Activated CD8-positive, alpha-beta memory T cell treated with anti-CD3 and anti-CD28 coated beads, Interleukin-2, amount 10 ng/mL, durations not matched to agents 7 days and 5 days (primary cell): ENCODE measurements at places on chromosomes 6 and 20. TPM values are rescaled to one million over a fixed set of nuclear protein-coding genes. Genes with fewer than 3 reads are reported as not detected.

DNA sequence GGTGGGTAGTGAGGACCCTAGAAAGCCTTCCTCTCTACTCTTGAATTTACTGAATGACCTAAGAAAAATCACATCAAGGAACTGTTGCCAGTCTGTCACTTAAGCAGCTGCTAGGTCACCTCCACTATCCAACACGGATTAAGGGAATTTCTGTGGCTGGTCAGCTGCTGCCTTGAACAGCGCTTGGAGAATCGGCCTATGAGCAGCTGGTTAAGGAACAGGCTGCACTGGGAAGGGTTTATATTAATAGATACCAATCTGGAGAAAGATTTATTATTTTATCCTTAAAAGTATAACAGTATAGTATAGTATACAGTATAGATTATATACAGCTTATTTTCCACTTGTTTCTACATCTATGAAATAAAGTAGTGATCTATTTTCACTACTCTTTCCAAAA is 6.5 kb downstream of the PTPRK start:
- DNase-seq, result no peak

DNA sequence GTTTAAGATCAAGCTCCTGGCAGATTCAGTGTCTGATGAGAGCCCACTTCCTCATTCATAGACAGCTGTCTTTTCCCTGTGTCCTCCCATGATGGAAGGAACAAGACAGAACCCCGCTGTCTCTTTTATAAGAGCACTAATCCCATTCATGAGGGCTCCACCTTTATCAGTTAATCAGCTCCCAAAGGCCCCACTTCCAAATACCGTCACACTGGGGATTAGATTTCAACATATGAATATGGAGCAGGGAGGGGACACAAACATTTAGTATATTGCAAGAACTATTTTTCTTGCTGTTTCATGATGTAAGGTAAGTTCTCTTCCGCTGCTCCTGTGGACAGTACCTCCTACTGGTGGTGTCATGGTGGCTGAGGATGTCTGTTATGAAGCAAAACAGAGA is 158.3 kb upstream of the IRAK1BP1 start:
- DNase-seq, result no peak

GRCh38 chr6:29130644-29131043 is 22.8 kb downstream of the OR2J3 start:
- DNase-seq, result no peak

- no peak for DNase-seq
Observed at GRCh38 chr6:124722141-124722878, 239.9 kb upstream of the RNF217 start.

GRCh38 chr20:37543828-37544227 is 16.2 kb upstream of the BLCAP start:
- DNase-seq, result peak; percentile 38

DNA sequence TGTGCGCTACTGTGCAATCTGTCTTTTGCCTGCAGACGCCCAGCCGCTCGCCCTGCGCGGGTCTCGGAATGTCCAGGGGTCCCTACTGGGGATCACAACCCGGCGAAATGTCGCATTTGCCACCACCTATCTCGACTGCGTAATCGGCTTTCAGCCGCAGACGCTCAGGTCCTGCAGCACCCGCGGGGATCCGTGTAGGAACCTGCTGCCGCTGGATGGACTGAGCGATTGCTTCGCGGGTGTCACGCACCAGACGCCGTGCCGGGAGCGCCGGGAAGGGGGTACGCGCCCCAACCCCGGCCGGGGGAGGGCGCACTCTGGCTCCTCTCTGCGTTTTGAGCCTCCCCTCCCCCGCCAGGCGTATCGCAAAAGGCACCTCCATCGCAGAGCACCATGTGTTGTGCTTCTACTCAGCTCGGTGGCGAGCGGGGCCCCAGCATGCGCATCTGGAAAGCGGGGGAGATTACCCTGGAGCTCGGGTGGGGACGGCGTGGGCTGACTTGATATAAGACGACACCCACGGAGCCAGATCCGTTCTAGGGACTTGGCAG is 747 bp upstream of the PTPRA start:
- peak; percentile 84 for DNase-seq

DNA sequence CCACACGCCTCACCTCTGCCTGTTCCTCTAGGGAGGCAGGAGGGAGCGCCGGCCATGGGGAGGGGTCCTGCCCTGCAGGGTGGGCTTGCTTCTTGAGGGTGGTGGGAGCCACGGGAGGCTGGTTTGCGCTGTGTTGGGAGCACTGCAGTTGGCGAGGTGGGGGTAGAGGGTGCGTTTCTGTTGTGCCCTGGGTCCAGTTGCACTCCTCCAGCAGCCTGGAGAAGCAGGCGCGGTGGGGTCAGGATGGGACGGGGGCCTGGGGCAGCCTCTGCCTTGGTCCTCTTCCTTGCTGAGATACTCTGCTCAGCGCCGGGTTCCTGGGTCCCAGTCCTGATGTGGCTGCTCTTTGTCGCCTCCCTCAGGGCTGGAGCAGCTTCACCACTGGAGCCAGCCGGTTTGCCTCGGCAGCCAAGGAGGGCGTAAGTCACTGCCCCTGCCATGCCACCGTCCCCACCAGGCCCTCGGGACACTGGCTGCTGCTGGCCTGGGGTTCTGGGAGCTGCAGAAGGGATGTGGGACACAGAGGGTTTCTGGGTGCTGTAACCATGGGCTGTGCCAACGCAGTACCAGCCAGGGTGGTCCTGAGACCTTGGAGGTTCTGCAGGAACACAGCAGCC is 8.4 kb downstream of the ARFGAP1 start:
- DNase-seq, result no peak

PLCB1 gene
- 3.2 TPM for total RNA-seq

- no peak for DNase-seq
Observed at GRCh38 chr20:32160341-32160740, 47.2 kb downstream of the PLAGL2 start.
